M059J (cell line): ENCODE measurements at places on chromosomes 6 and 20. TPM values are rescaled to one million over a fixed set of nuclear protein-coding genes. Genes with fewer than 3 reads are reported as not detected.

DNA sequence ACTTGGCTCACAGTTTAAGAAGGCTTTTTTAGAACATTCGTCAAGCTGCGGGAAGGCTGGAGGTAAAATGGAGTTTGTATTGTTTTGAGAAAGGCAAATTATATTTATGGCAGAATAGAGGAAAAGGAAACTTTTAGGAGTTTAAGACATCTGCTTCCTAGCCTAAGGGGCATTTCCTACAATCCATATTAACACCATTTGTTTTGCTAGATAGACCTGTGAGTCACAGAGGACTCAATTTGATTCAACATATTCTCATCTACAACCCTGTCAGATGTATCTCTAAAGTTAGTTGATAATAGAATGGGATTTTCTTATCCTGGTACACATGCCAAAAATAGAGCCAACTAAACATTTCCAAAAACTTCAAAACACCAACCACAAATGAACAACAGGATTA lies 35.0 kb downstream of the RCAN2 start:
- peak; percentile 32 for DNase-seq

DNA sequence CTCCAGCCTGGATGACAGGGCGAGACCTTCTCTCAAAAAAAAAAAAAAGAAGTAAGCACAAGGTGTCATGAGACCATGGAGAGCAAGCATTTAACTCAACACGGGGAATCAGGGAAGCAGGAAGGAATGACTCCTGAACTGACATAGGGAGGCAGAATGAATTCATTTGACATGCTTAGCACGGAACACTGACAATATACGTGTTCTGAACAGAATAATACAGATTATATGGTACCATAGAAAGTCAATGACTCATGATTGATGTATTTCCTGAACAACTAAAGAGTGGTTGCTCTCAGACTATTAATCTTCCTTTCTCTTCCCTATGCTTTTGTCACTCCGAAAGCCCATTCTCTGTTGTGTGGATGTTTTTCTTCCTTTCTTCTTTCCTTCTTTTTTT lies 20.7 kb upstream of the ASIP start:
- peak; percentile 94 for DNase-seq

GRCh38 chr6:106309766-106310373 lies 15.7 kb downstream of the ATG5 start:
- DNase-seq: peak; percentile 88

- DNase-seq: no peak
Observed at GRCh38 chr6:136992113-136992512, 52.7 kb downstream of the IL20RA start.

- no peak for DNase-seq
Observed at GRCh38 chr20:39076958-39077357, 114.8 kb downstream of the DHX35 start.

- DNase-seq: no peak
Observed at GRCh38 chr20:34951652-34952051, 4.0 kb downstream of the GSS start.

DNA sequence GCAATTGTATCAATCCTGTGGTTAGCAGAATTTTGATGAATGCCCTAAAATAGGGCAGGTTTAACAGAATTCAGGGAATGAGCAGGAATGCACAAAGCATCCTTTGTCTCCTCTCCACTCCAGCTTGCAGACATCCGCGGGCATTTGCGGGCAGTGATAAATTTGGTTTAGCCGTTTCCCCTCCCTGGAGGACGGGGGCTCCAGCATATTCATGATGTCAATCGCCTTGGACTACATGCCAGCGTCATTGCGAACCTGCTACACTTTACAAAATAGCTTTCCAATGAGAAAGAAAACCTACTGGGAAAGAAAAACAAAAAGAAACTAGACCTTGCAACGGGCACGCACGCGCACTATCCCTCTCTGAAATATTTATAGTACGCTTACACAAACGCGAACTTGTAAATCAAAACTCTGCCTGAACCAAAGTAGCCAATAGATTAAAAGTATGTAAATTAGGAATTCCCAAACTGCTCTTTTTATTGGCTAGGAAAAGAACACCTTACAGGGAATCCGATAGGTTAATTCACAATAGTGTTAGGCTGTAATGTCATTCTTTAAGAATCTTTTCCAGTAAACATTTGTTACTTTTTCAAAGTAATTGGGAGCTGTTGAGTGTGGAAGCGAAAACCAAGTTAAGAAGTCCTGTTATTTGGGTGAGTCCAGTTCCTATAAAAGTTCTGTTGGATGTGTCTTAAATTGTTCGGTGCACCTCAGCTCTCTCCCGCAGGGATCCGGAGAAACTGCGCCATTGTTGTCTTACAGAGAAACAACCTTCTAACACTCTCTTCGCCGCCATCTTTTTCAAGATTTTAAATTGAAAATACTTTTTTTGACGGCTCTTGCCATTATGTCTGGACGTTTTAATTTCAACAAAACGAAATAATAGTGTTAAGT lies 136.7 kb downstream of the HFE start:
- peak; percentile 98 for DNase-seq

DNA sequence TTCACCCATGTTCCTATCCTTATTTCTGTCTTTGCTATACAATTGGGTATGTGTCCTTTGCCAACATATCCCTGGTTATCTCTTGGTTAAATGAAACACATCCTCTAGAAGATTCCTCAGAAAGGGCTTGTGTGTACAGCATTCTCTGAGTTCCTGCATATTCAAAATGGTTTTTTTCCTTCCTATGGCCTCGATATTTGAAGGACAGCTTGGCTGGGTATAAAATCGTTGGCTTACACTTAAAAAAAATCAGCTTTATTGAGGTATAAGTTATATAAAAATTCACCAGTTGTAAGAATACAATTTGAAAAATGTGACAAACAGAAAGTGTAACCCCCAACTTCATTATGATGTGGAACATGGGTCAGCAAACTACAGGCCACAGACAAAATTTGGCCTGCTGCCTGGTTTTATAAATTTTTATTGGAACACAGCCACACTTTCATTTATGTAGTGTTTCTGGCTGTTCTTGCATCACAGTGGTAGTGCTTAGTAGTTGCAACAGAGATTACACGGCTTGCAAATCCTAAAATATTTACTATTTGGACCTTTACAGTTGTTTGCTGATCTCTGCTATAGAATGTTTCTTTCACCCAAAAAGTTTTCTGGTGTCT lies 16.7 kb downstream of the PCMT1 start:
- DNase-seq: peak; percentile 89

- DNase-seq: no peak
Observed at GRCh38 chr20:59014680-59015389, 4.4 kb upstream of the TUBB1 start.

GRCh38 chr6:43916924-43917877 lies 147.2 kb downstream of the VEGFA start:
- peak; percentile 36 for DNase-seq

- no peak for DNase-seq
Observed at GRCh38 chr6:163573503-163574179, 159.1 kb downstream of the QKI start.

GRCh38 chr6:167706313-167707109 lies 120.2 kb upstream of the AFDN start:
- no peak for DNase-seq

DNA sequence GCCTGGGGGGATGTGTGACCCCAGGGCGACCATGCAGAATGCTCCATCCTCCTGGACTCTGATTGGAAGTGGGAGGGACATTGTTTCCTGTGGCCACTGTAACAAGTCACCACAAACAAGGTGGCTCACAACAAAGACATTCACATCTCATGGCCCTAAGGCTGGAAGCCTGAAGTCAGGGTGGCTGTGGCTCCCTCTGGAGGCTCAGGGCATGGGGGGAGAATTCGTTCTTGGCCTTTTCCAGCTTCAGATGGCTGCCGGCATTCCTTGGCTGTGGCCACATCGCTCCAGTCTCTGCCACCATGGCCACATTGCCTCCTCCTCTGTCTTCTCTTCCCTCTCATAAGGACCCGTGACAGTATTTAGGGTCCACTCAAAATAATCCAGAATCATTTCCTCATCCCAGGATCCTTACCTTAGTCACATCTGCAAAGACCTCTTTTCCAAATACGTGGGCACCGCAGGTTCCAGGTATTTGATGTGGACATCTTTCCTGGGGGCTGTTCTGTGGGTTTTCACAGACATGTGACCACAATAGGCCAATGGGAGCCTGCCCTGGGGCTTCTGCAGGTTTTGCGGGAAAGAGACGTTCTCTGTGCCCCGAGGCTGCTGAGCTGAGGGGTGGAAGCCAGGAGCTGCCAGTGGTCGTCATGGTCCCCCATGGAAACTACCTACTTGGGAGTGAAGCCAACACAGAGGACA lies 249.3 kb downstream of the PREX1 start:
- DNase-seq: peak; percentile 32

Gene OR2B6
- 0.15 and 0.27 TPM in 2 replicates for total RNA-seq

Gene ISM1
- not detected in 2 replicates for total RNA-seq

Gene IL17F
- total RNA-seq: not detected in 2 replicates

Gene SCRT2
- total RNA-seq: not detected in 2 replicates

Gene LY6G6C
- not detected in 2 replicates for total RNA-seq

Gene EDN1
- total RNA-seq: 12.5 and 16.4 TPM in 2 replicates

Gene TRIM31
- not detected in 2 replicates for total RNA-seq

Gene CCN2
- total RNA-seq: 44.5 and 76.7 TPM in 2 replicates

Gene GSTA2
- total RNA-seq: 0.12 TPM in 1 of 2 replicates, not detected in the other

Gene GTF2H4
- total RNA-seq: 11.4 and 17.7 TPM in 2 replicates
